ENCODE measurements at places on chromosomes 5 and 9. TPM values are rescaled to one million over a fixed set of nuclear protein-coding genes. Genes with fewer than 3 reads are reported as not detected.

- peak; percentile 24 for DNase-seq
Measured at GRCh38 chr9:34049630-34050384, 1.1 kb upstream of the UBAP2 start.

DNA sequence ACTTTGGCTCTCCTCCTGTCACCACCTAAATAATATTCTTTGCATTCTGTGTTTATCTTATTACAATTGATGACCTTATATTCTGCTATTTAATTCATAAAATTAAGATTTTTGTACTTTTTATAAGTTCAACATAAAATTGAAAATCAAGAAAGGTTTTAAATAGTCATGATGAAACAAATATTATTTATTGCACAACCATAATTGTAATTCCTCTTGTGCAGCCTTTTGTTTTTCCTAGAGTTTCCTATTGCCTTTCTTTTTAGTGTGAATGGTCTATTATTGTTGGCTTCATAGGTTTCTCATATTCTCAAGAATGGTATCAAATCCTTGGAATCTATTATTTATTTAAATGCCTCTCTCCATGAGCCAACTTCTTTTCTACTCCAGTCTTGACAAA lies 117.9 kb downstream of the TMEM161B start:
- DNase-seq, result no peak

The SLC36A2 gene
- polyA plus RNA-seq, result not detected

DNA sequence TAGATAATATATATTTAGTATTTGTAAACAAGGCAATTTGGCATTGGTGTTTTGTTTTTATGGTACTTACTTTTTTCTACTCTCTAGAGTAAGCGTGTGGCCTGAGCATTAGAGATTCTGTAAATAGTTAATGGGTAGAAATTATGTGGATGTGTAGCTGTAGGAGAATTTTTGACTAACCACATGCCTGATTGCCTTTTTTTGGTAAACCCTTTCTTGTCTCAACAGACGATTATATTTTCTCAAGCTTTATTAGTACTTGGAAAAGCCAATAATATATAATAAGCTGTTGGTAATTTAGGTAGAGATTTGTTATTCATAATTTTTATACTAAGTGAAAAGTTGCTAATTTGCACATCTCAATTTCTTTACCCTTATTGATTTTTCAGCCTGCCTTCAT lies 76.8 kb downstream of the FCHO2 start:
- DNase-seq, result no peak

GRCh38 chr5:2983583-2984300 lies 232.3 kb upstream of the IRX2 start:
- DNase-seq, result peak; percentile 23

DNA sequence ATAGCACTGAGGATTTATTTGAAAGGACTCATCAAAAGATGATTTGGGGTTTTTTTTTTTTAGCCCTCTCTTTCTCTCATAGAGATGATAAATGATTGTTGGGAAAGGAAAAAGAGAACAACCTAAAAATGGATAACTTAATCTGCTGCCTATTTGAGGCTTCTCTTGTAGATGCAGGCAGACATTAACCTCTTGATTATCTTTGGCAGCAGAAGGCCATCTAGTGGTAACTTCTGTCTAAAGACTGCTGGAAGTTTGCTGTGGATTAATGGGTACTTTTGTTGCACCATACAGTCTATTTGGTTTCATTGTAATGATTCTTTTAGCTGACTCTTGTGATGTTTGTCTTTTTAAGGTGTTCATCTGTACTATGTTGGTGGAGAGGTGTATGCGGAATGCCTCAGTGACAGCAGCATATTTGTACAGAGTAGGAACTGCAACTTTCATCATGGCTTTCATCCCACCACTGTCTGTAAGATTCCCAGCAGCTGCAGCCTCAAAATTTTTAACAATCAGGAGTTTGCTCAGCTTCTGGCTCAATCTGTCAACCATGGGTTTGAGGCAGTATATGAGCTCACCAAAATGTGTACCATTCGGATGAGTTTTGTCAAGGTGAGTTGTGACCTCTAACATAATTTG lies 18.8 kb downstream of the SMIM32 start:
- DNase-seq, result peak; percentile 75

The TRIM32 gene
- polyA plus RNA-seq, result 10.3 TPM

DNA sequence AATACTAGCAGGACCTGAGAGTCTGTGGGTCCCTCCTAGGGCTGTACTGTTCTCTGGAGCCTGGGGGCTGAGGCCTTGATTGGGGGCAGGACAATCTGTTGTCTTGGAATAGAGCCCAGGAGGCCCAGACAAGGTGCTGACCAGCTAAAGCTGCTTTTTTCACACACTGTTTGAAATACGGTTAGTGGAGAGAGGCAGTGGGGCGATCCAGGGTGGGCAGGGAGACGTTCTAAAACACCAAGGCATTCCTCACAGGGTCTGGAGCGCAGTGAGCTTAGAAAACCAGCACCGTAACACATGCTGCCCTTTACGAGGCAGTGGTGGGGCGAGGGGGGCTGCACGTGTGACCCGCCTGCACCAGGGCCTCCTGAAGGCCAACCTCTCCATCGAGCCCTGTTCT lies 55.1 kb downstream of the EHMT1 start:
- DNase-seq, result no peak

The GAPT gene
- not detected for polyA plus RNA-seq

The WNT8A gene
- polyA plus RNA-seq, result not detected

DNA sequence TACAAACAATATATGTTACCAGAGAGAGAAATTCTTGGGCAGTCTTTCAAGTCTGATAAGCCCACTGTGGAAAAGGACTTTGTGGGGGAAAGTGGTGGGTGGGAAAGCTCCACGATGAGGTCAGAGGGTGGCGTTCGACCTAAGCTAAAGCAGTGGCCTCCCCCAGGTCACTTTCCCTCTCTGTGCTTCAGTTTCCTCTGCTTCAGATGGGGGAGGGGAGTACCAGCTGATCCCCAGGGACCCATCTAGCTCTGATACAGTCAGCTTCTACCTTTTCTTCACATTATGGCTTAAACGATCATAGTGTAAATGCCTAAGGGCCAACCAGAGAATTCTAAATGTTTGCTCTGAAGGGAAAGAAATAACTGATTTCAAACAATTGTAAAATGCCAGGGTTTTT lies 36.6 kb upstream of the ARSB start:
- DNase-seq, result no peak

The N4BP3 gene
- 8.8 TPM for polyA plus RNA-seq

GRCh38 chr5:31144364-31144763 lies 49.1 kb upstream of the CDH6 start:
- DNase-seq, result peak; percentile 72

GRCh38 chr5:154097031-154097430 lies 58.3 kb downstream of the MFAP3 start:
- no peak for DNase-seq

- DNase-seq, result peak; percentile 3
Measured at GRCh38 chr5:60102961-60103693, 209.6 kb upstream of the PDE4D start.

The HDAC3 gene
- 33.7 TPM for polyA plus RNA-seq

- DNase-seq, result no peak
Measured at GRCh38 chr5:169422087-169422486, 121.1 kb upstream of the SLIT3 start.

The LRRC70 gene
- not detected for polyA plus RNA-seq

The GABRA1 gene
- polyA plus RNA-seq, result 9.2 TPM

DNA sequence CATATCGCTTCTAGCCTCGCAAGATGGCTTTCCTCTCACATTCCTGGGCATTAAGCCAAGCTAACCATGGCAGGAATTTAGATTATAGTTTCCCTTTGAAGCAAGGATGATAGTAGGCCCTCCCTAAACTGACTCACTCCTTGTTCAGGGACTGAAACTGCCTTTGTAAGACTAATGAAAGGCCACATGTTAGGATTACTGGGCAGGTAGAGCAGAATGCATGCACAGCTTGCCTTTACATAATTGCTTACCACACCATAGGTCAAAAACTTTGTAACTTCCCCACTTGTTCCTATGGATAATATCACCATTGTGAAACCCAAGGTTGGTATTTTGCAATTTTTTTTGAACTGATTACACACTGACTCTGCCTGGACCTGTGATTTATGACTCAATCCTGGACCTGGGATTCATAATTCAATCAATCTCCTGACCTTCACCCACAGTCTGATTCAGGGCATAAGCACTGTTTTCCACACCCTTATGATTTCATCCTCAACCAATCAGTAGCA lies 41.0 kb upstream of the PRDM9 start:
- no peak for DNase-seq
